ENCODE measurements at places on chromosomes 2 and 18.

DNA sequence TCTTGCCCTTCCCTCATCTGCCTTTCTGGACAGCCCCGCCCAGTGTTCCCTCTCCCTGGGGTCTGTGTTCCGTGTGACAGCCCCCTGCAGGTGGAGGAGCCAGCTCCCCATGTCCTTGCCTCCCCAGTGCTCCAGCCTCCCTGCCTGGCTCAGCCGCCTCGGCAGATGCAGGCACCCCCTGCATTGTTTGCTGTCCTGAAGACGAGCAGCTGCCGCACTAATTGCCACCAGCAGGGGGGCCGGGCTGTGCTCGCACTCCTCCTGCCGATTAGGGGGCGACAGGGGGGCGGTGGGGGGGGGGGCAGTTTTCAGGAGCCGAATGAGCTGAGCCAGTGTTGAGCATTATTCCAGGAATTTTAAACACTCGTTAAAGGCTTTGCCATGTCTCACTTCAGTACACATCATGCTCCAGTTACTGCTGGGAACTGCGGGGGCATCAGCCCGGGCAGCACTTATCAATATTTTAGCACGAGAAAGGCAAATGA is 23.3 kb downstream of the SIX3 start:
- no peak for DNase-seq

- DNase-seq: no peak
These were observed 65.5 kb upstream of the ATG16L1 start for GRCh38 chr2:233185963-233186362.

DNA sequence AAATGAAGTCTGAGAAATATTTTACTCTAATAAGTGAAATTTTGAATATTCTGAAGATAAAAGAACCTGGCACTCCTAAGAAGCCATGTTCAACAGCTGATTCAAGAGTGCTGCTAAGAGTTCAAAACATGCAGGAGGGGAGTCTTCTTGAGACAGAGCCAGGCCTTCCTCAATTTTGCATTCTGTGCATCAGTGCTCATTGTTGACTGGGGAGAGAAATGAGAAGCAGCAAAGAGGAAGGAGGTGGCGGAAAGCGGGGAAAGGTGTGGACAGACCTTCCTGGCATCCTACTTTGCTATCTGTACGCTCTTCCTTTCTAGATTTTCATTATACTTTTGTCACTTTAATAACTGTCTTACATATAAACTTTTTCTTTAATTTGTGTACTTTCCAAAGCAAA is 29.7 kb upstream of the TXNDC2 start:
- DNase-seq: no peak

DNA sequence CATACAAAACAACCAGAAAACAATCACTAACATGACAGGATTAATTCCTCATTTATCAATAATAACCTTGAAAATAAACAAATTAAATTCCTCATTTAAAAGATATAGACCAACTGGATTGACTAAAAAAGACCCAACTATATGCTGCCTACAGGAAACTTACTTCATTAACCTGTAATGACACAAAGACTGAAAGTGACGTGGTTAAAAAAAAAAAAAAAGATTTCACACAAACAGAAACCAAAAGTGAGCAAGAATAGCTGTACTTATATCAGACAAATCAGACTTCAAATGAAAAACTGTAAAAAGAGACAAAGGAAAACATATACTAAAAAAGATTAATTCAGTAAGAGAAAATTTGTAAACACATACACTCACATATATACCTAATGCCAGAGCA is 201.2 kb downstream of the CCDC178 start:
- no peak for DNase-seq

GRCh38 chr18:32289483-32290075 is 99.7 kb downstream of the MEP1B start:
- peak; percentile 14 for DNase-seq

- no peak for DNase-seq
These were observed 55.1 kb upstream of the LDAH start for GRCh38 chr2:20877960-20878359.
